ENCODE measurements at places on chromosomes 4 and X. TPM values are rescaled to one million over a fixed set of nuclear protein-coding genes. Genes with fewer than 3 reads are reported as not detected.

DNA sequence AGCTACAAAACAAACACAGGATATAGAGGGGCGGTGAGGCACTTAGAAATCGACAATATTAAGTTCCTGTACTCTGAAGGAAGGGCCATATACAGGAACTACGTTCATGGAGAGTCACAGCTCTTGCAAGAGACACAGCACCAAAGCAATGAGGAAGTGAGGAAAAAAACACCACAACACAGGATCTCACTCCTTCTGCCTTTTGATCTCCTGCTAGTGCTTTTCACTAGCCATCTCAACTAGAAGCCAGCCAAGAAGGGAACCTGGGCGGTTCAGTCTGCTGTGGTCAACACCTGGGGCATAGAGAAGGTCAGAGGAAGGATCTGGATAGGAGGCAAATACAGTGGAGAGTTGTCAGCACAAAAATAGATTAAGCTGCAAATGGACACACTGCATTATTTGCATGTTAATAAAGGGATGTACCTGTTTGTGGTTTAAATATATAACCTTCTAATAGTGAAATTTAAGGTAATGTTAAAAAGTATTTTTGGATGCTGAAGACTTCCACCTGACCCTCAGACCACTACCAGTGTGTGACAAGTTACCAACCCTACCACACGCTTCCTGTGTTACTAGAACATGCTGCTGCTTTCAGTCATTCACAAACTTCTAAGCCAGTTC is 104.6 kb downstream of the DTHD1 start:
- DNase-seq: no peak
- no peak overlapping the region for H3K27ac ChIP-seq
- H3K36me3 ChIP-seq: no peaks in the 10 kb centered on the region
- H3K4me3 ChIP-seq: no peak overlapping the region

- no peak overlapping the region for H3K27ac ChIP-seq
- H3K4me3 ChIP-seq: no peak overlapping the region
- H3K27me3 ChIP-seq: peaks cover 80% of the 10 kb centered on the region
- no peaks in the 10 kb centered on the region for H3K36me3 ChIP-seq
- no peak for DNase-seq
Observed at GRCh38 chrX:25010784-25011588, 4.8 kb downstream of the ARX start.

- no peaks in the 10 kb centered on the region for H3K27me3 ChIP-seq
- no peak overlapping the region for H3K4me3 ChIP-seq
- DNase-seq: no peak
- peaks cover 5% of the 10 kb centered on the region for H3K36me3 ChIP-seq
Observed at GRCh38 chr4:123409334-123409733, 12.7 kb downstream of the SPRY1 start.

MAGEA12 gene
- not detected for total RNA-seq

KDR gene
- total RNA-seq: 55.8 TPM

Measured in lower lobe of right lung (tissue), 2 donors.